ENCODE measurements at places on chromosomes 3 and 15.

DNA sequence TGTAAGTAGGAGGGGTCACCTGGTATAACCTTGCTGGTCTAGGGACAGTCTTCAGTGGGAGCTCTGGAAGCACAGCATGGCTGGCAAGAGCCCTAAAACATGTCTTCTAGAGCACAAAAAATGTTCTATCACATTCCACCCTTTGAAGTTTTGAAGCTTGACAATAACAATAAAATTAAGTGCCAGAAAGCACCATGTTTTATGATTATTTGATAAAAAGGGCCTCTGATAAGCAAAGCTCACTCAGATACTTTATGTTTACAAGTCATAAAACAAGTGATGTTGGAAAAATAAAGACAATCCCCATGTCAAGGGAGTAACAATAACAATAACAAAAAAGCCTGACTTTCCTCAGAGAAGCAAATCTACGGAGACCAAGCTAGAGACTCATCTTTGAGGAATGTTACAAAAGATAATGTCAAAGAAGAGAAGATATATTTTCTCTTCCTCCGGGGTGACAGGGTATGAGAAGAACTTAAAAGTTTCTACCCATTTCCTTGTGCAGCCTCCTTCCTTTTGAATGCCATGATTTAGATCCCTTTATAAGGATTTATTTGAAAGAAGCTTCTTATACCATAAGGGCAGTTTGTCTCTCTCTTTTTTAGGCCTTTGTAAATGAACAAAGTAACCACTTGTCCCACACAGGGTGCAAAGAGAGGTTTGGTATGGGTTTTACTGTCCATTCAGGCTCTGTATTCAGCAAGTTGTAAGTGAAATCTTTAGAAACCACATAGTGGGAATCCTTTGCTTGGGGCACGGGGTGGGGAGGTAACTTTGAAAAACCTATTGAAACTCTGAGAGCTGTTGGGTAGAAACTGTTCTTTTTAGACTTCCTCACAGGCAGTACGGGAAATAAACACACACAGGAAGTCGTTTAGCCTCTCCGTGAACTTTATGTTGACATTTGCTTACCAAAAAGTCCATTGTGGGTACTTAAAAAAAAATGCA lies 109.6 kb upstream of the RBMS3 start:
- no peak for DNase-seq

DNA sequence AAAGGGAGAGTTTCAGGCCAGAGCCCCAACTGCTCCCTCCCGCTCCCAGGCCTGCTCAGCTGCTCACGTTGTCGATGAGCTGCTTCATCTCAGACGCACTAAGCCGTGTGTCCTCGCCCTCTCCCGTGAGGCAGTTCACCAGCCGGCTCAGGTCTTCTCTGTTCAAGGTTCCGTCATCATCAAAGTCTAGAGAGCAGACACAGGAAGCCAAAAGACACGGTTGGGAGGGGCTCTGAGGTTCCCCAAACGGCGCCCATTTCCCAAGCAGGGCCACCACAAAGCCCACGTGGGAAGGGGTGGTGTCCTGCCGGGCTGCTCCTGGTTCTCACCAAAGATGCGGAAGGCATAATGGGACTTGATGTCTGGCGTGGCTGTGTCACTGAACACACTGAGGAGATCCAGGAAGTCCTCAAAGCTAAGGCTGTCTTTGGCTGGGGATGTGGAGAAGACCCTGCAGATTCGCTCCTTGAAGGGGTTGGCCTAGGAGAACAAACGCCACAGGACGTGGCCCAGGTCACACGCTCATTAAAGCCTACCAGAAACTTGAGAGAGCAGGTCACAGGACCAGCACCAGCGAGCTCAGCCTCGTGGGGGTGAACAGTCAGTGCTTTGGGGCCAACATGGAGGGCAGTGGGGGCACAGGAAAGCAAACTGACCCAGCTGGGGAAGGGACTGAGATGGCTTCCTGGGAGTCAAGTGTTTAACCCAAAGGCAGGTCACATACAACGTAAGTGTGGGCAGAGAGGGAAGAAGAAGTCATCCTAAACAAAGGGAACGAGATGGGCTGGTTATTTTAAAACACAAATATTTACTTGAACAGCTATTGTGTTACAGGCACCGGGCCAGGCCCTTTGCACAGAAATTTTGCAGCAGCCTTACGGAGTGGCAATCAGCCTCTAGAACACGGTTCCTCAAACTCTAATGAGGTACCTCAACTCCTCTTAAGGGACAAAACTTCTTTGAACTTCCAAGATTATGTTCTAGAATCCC lies 2.4 kb downstream of the CIB1 start:
- peak; percentile 70 for DNase-seq

DNA sequence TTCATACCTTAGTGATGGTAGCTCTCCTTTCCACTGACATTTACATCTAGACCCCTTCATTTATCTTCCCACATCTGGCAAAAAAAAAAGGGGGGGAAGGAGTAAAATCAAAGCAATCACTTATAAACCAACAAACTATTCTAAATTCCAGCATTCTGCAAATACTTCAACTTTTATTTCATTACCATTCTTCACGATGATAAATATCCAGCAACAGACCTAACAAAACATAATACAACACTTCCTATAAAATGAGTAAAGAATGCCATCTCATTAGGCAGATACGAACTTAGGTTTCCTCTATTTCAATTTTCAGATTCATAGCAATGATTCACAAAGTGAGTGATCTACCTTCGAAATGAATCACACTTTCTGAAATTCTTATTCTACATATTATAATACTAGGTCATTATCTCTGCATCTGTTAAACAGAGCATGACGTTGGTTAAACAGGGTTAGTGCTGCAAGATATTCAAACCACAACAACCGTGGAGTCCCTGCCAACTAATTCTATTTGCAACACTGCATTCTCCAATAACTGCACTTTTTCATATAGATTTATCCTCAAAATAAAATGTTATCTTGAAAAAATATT lies at the start of gene LRRFIP2:
LRRFIP2 (minus strand) TSS at position 51 of the 595 bp plus-strand sequence. CDS start 25,599 bp downstream, outside the sequence.
- no peak for DNase-seq

- DNase-seq: no peak
Measured at GRCh38 chr3:151638555-151639417, 94.9 kb upstream of the AADACL2 start.

DNA sequence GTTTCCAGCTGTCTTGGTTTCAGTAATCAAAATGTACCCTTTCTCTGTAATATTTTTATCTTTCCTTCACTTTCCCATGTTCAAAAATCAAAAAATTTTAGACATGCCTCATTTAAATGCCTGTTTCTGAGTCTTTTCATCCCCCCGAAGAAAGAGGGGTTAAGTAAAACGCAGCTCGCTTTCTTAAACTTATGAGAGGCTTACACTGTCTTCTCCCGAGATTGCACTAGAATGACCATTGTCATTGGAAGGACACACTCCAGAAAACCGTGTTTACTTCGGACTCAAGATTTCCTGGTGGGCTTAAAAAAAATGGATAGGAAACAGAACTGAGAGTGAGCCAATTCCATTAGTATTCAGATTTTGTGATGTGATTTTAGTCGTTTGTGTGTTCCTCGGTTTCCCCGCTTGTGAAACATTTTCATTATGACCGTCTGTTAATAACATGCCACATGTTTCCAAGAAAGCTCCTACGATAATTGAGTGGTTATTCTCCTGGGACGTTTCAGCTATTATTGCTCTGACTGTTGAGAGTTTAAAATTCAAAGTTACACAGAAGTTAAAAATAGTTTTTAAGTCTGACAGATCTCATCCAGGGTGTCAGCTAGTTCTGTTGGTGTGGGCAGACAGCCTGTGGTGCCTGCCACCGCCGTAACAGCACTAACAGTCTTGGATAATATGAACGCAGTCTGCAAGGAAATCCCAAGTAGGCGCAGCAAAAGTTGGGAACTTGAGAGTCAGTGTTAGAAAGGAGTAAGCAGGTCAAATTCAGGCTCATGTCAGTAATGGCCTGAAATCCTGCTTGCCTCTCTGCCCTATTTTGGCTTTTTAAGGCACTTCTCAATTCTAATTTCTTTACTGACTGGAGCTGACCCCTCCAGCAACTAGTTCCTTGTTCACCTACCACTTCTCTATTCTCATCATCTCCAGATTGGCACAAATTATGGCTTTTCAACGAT lies 1.5 kb downstream of the CRYBG3 start:
- no peak for DNase-seq

DNA sequence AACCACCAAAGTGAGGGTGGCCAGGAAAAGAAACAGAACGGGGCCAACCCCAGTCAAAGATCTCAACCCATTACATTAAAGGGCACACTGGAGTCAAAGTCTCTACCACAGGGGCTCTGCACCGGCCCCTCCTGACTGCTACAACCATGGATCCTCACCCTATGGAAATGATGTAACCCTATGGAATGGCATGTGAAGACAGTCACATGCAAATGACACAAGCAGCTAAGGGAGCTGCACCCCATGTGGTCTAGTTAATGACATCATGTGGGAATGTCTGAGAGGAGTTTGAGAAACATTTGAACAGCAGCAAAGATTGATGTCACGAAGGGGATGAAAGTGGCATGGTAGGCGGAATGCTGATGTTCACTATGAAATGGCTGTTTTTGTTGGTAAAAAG lies 298.2 kb upstream of the SLCO3A1 start:
- no peak for DNase-seq

All from activated naive CD8-positive, alpha-beta T cell treated with anti-CD3 and anti-CD28 coated beads, Interleukin-2, amount 50 U/mL, for 24 hours (primary cell).